ENCODE measurements at places on chromosomes 11 and 22. TPM values are rescaled to one million over a fixed set of nuclear protein-coding genes. Genes with fewer than 3 reads are reported as not detected.

The GPHA2 gene
- not detected for total RNA-seq

The BLID gene
- total RNA-seq = 2.7 TPM

The MGAT3 gene
- 0.54 TPM for total RNA-seq

The P4HA3 gene
- total RNA-seq = 1.1 TPM

The FJX1 gene
- total RNA-seq = 6.5 TPM

The PRR33 gene
- not detected for total RNA-seq

The TRMT2A gene
- 56.0 TPM for total RNA-seq

The CCDC89 gene
- total RNA-seq = 7.0 TPM

The KRTAP5-11 gene
- not detected for total RNA-seq

The ACAD8 gene
- 17.3 TPM for total RNA-seq

The CCT8L2 gene
- total RNA-seq = not detected

The AQP11 gene
- 1.1 TPM for total RNA-seq

The MMP27 gene
- not detected for total RNA-seq

The CECR2 gene
- total RNA-seq = not detected

The OR52B4 gene
- not detected for total RNA-seq

The KCNK7 gene
- total RNA-seq = not detected

The DHCR7 gene
- total RNA-seq = 5.1 TPM

The OR51B6 gene
- not detected for total RNA-seq

The DBX1 gene
- not detected for total RNA-seq

The CD6 gene
- not detected for total RNA-seq

The ST14 gene
- total RNA-seq = 0.11 TPM

The OR51B2 gene
- total RNA-seq = not detected

The MYO18B gene
- total RNA-seq = not detected

The ADAMTS15 gene
- 0.33 TPM for total RNA-seq
